ENCODE measurements at places on chromosomes 4 and X.

GRCh38 chr4:137621056-137621455 is 88.8 kb upstream of the PCDH18 start:
- no peak for DNase-seq

- no peak for DNase-seq
Measured at GRCh38 chr4:182216005-182216404, 27.2 kb upstream of the TENM3 start.

GRCh38 chr4:98262431-98262830 is 1.2 kb downstream of the RAP1GDS1 start:
- DNase-seq: no peak

DNA sequence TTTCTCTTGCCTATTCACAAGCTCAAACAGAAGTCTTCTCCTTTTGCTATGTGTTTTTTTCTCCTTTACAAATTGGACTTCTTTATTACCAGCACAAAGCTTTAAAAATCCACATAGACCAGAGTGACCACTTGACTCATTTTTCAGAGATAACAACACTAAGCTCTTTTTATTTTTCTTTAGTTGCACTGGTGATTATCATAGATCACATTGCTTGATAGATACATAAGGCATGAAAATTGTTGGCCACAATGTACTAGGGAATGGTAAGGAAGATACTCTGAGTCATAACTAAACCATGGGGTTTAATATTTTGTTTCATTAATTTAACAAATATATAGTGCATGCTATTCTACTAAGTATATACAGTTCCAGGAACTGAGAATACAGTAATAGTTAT is 159.0 kb downstream of the GASK1B start:
- DNase-seq: no peak

- DNase-seq: no peak
Measured at GRCh38 chrX:111308039-111308438, 37.8 kb upstream of the CAPN6 start.

DNA sequence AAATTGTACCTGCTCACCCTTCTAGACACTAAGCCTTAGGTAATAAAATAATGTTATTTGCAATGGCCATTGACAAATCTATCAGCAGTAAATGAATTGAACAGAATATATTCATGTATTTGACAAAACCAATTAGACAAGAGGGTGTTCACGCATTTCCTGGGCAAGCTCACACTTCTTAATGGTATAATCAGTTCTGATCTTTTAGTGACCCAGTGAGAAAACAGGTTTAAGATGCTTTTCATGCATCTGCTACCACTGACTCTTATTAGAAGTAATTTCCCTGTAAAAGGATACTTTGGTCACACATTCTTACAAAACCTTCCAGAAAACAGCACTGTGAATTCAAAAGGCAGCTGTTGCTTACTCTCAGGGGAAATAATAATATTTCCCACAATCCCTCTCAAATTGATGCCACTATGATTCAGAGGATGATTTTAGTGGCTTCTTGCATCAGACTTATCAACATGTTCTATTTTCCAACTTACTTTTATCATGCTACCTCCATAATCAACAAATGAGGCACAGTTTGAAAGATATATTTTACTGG is 313.9 kb upstream of the NWD2 start:
- no peak for DNase-seq

- DNase-seq: peak; percentile 71
Measured at GRCh38 chr4:120844528-120844921, 78.0 kb downstream of the PRDM5 start.

- DNase-seq: no peak
Measured at GRCh38 chr4:87180767-87181166, 39.7 kb downstream of the KLHL8 start.

Data from activated CD4-positive, alpha-beta T cell treated with anti-CD3 and anti-CD28 coated beads, Interleukin-2, Interleukin-4, amounts not matched to agents 100 ng/mL and 50 ng/mL, durations not matched to agents 16 hours and 8 hours (primary cell).